ENCODE measurements at places on chromosomes 13 and 19. TPM values are rescaled to one million over a fixed set of nuclear protein-coding genes. Genes with fewer than 3 reads are reported as not detected.

PLIN5 gene
- total RNA-seq = not detected

ZNF726 gene
- total RNA-seq = 6.5 TPM

TEX29 gene
- total RNA-seq = not detected

SIGLEC7 gene
- not detected for total RNA-seq

LAIR1 gene
- 0.19 TPM for total RNA-seq

FAM187B gene
- total RNA-seq = not detected

FXYD1 gene
- 1.4 TPM for total RNA-seq

CEACAM8 gene
- total RNA-seq = not detected

SEMA6B gene
- total RNA-seq = 0.58 TPM

PRSS57 gene
- total RNA-seq = not detected

ZNF556 gene
- total RNA-seq = 1.4 TPM

SIGLEC14 gene
- not detected for total RNA-seq

TLE6 gene
- 0.77 TPM for total RNA-seq

B3GNT3 gene
- total RNA-seq = not detected

CERS1 gene
- 1.7 TPM for total RNA-seq

JAK3 gene
- 3.9 TPM for total RNA-seq

FXYD5 gene
- 11.8 TPM for total RNA-seq
